ENCODE measurements at places on chromosomes 7 and 10.

DNA sequence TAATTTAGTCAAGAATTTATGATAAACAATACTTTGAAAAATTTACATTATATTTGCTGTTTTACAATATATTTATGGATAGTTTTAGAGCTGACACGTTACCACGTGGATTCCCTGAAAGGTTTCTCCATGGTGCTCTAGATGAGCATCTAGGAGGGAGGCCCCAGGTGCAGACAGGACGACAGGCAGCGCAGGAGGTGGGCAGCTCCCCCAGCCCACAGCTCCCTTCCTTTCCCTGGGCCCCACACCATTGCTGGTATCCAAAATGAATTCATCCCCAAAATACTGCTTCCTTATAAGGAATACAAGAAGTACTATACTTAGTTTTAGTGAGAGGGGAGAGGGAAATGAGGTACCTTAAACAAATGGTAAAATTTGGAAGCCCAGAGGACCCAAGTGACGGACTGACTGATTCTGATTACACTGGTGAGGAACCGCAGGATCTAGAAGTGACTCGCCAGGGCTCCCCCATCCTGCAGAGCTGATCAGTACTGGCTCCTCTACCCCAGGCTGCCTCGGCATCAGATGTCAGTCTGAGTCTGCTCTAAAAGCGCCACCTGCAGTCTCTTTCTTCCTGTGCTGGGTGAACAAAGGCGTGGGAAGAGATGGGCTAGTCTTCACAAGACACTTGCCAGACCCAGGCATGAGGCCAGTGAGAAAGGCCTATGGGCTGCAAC is 89.2 kb downstream of the DLG5 start:
- DNase-seq: peak; percentile 17

GRCh38 chr7:90645784-90646183 is 49.7 kb downstream of the CDK14 start:
- no peak for DNase-seq

- DNase-seq: no peak
Measured at GRCh38 chr7:20913853-20914252, 127.2 kb upstream of the SP8 start.

- no peak for DNase-seq
Measured at GRCh38 chr10:116665541-116666125, 44.9 kb downstream of the PNLIPRP2 start.

DNA sequence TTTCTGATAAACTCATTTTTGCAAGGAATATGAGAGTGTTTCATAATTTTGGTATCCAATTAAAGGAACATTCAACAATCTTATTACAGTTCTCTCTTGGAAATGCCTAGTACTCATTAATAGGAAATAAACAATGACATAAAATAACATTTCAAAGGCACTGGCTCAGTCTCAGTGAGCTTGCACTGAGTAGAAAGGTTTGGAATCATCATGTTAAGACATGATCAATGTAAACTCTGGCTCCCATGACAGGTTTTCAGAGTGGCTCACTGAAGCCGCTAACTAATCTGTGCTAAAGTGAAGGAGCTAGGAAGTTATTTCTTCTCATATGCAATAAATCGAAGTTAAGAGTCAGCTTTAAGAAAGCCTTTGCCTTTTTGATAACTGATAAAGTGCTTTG is 203.3 kb upstream of the HGF start:
- no peak for DNase-seq

- no peak for DNase-seq
Measured at GRCh38 chr10:5416981-5417380, 4.6 kb downstream of the NET1 start.

GRCh38 chr7:79352323-79352722 is 101.1 kb downstream of the MAGI2 start:
- DNase-seq: no peak
